Osteoblast (primary cell): ENCODE measurements at places on chromosomes 4 and X. TPM values are rescaled to one million over a fixed set of nuclear protein-coding genes. Genes with fewer than 3 reads are reported as not detected.

DNA sequence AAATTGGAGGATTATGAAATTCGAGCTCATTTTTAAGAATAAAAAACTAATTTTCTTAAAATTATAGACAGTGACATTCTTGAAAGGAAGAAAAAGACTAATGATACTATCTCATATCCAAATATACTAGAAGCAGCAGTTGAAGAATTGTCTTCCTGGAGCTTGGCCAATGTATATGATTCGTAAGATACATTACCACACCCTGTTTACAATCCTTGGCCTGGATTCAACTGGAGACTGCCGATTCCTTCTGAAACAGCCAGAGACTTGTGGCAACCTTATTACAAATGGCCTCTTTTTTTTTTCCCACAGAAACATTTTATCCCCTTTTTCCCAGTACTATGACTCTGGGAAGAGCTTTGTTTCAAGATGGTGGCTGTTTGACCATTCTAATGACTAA is 571.2 kb upstream of the FAT1 start:
- H3K36me3 ChIP-seq, result no peaks in the 10 kb centered on the region
- no peak overlapping the region for H3K4me3 ChIP-seq
- no peaks in the 10 kb centered on the region for H3K4me1 ChIP-seq
- no peak for DNase-seq
- no peak overlapping the region for H3K27ac ChIP-seq

Gene HPSE
- 0.29 and 0.36 TPM in 2 replicates for total RNA-seq

Gene CLDN34
- total RNA-seq, result under 0.01 TPM in 1 of 2 replicates, not detected in the other

GRCh38 chr4:3288571-3289094 is 4.2 kb upstream of the RGS12 start:
- H3K27ac ChIP-seq, result no peak overlapping the region
- peaks cover 22% of the 10 kb centered on the region for H3K4me1 ChIP-seq
- no peaks in the 10 kb centered on the region for H3K36me3 ChIP-seq
- H3K4me3 ChIP-seq, result no peak overlapping the region

Gene NRK
- total RNA-seq, result under 0.01 TPM in 1 of 2 replicates, not detected in the other

Gene TBC1D8B
- total RNA-seq, result 12.3 and 14.7 TPM in 2 replicates
